ENCODE measurements at places on chromosomes 5 and 9. TPM values are rescaled to one million over a fixed set of nuclear protein-coding genes. Genes with fewer than 3 reads are reported as not detected.

DNA sequence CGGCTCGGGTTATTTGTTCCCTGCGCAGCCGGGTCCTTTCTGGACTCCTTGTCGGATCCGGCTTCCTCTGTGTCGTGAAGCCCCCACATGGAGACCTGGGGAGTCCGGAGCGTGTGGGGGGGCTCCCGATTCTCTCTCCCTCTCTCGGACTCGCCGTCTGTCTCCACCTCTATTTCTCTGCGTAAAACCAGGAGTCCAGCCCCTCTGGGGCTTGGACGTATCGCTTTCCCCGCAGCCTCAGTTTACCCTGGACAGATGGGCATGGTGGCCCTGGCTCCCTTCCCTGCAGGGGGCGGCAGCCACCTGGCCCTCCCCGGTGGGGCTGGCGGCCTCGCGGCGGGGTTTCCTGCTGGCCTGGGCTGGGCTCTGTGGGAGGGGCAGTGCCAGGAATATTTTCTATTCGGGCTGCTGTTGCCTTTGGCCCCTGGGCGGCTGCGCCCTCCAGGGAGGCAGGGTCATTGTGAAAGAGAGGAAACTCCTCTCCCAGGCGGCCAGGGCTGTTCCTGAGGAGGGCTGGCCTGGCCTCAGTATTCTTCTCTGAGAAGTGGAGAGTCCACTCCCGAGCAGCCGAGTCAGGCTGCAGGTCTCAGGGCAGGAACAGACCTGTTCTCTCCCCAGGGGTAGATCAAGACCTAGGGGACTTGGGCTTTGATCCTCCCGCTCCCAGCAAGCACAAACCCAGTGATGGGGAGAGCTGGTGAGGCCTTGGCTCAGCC lies 665 bp downstream of the ASS1 start:
- DNase-seq, result no peak

IL3 gene
- polyA plus RNA-seq, result not detected

SLC6A18 gene
- not detected for polyA plus RNA-seq

DNA sequence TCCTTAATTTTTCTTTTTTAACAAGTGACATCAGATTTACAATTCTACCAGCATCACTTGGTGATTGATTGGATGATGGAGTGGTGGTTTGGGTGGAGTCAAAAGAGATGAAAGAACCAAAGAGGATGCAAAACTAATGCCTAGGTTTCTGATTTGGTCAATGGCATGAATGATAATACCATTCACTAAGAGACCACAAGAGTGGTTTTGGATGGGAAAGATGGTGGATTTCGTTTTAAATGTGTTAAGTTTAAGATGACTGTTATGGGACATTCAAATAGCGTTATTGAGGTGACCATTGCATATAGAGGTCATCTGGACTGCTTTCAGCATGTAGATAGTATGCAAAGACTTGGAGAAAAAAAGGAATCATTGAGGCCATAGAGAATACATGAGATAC lies 3.6 kb downstream of the SMC5 start:
- DNase-seq, result no peak

CNTNAP3 gene
- polyA plus RNA-seq, result 1.7 TPM

GRCh38 chr9:102974530-102974929 lies 20.6 kb upstream of the CYLC2 start:
- peak; percentile 10 for DNase-seq

GRCh38 chr5:45454114-45454513 lies 242.1 kb downstream of the HCN1 start:
- no peak for DNase-seq

- no peak for DNase-seq
These were observed 67.1 kb upstream of the UNC5A start for GRCh38 chr5:176743136-176743861.

NME5 gene
- 0.10 TPM for polyA plus RNA-seq

- DNase-seq, result no peak
These were observed 31.0 kb upstream of the ANKRD34B start for GRCh38 chr5:80600943-80601693.

DNA sequence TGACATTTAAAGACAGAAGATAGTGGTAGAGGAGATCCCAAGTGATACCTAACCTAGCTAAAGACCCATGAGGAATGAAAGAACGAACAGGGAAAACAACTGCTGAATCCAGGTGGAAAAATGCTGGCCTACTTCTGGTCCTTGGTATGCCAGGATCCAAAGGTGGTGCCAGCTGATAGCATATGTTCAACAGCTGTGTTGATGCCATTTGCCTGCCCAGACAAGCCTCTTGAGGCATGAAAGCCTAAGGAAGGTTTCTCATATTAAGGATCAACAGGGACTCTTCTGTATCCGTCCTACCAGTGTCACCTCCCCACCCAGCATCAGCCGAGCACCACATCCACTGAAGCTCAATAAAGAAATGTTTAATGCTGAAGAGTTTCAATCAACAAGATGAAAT lies 225.7 kb upstream of the DMRT1 start:
- peak; percentile 42 for DNase-seq

DNA sequence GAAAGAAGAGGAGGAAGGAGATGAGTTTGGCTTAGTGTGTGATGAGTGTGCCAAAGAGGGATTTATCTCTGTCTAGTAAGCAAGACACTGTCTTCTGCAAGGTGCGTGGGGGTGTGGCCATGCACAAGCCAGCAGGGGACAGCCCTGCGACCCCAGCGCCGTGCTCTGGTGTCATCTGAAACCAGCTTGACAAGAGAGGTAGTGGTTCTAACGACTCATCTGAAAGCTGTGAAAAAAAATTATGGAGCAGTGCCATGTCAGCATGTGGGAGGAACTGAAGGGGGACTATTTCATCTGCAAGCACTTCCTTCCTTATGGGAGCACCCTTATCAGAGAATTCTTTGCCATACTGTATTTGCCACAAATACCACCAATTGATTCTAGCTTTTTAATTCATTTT lies 398.6 kb downstream of the PSAT1 start:
- DNase-seq, result no peak

DNA sequence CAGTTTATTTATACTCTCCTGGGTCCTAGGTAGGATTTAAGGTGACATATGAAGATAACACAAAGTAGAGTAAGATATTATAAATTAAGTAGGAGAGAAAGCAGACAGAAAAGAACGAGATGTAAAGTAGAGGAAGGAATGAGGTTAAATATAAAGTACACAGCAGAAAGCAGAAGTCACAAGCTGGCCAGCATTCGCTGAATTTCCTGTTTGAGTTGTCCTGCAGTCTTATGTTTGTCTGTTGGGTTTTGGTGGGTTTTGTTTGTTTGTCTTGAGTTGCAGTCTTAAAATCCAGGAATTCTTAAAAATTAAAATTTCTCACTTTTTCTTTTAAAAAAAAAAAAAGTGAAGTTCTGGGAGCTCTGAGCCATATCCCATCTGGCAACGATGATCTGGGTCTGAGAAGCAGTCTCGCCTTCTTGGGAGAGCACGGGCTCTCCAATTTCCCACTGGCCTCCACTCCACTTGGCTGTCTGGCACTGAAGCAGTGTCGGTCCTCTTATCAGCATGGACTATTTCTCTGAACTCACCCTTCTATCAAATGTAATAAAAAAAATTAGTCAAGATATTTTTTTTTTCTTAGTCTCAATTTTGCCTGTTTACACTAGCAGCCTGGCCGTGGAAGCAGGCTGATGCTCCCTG lies 2.0 kb downstream of the S100Z start:
- no peak for DNase-seq

ZBED3 gene
- polyA plus RNA-seq, result 0.65 TPM

DNA sequence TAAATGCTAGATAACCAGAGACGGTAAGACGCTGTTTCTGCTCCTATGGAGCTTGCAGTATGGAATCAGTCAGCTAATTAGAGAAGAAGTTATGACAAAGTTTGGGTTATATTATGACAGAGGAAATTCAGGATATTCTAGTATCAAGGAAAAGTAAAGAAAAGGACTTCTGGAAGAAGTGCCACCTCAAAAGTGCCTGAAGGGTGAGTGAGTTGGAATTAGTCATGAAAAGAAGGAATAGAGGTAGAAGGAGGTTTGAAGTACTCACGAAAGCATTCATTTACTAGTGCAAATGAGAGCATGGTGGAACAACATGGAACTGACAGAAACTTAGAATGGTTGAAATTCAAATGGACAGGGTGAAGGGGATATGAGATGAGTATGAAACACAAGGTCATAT lies 40.4 kb upstream of the MTAP start:
- no peak for DNase-seq

DNA sequence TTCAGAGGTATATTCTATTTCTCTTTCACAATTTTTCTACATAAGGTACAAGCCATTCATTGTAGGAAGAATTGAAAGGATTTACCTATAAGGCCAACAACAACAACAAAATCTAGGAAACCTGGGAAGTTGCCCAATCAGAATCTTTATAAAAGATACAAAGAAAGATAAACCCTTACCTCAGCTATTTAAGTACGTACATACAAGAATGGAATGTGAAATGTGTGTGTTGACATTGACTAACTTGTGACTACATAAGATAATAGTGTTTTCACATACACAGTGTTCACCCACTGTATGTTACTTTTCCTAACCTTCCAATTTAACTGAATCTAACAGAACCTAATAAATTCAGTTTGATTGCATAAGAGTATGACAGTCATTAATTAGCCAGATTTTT lies 154.1 kb downstream of the ADAMTS6 start:
- peak; percentile 24 for DNase-seq

Measured in foreskin keratinocyte (primary cell).